Stimulated activated CD8-positive, alpha-beta memory T cell treated with anti-CD3 and anti-CD28 coated beads, Interleukin-2, amount 100 ng/mL, for 48 hours (primary cell): ENCODE measurements at places on chromosomes 7 and 10.
A peak's percentile ranks its signal among the peaks of the same experiment; 100 is the strongest.

DNA sequence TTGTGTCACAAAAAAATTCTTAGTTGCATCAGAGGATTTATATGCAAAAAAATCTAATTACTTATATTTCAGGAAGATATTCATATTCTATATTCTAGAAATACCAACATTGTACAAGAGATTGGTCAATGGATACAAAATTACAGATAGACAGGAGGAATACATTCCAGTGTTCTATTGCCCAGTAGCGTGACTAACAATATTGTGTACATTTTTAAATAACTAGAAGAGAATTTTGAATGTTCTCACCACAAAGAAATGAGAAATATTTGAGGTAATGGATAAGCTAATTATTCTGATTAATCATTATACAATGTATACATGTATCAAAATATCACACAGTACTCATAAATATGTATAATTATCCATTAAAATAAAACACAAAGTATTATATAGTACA, 253.3 kb downstream of the IPMK start:
- DNase-seq, result no peak

DNA sequence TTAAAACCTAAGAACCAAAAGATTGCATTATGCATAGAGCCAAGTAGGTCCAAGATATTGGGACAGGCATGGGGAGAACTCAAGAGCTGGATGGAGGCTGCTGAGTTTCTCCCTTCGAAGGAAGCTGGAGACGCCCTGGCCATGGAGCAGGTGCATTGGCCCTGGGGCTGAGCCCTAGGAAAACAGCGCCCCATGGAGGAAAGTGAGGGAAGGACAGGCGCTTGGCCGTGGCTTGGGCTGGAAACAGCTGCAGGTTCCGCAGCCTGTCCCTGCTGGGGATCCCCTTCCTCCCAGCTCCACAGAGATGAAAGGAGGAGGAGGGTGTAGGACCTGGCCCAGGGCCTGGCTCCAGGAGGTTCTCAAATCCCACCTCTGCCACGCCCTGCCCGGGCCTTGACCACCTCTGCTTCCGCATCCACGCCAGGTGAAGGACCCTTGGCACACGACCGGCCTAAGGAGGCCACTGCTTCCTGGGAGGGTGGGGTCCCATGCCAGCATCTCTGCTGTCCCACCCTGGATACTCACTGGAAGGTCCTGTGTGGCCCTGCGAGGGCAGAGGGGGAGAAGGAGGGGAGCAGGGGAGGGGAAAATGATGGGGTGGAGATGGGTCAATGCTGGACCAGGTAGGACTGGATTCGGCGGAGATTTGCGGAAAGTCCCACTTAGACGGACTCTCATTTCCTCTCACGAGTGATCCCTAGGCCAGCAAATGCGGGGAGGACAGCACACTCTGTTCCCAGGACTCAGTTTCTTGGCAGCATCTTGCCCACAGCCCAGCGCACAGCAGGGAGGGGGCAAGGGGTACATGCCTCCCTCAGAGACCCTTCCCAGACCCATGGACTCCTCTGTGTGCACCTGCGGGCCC, 258.6 kb upstream of the TCERG1L start:
- DNase-seq, result no peak

- no peak for DNase-seq
Measured at GRCh38 chr10:43870968-43871439, 222.3 kb upstream of the ZNF32 start.

- no peak for DNase-seq
Measured at GRCh38 chr10:52956861-52957260, 184.3 kb upstream of the MBL2 start.

- DNase-seq, result no peak
Measured at GRCh38 chr7:134469622-134470021, 10.7 kb upstream of the AKR1B1 start.

GRCh38 chr10:64750672-64751071, 1229.5 kb downstream of the REEP3 start:
- no peak for DNase-seq

DNA sequence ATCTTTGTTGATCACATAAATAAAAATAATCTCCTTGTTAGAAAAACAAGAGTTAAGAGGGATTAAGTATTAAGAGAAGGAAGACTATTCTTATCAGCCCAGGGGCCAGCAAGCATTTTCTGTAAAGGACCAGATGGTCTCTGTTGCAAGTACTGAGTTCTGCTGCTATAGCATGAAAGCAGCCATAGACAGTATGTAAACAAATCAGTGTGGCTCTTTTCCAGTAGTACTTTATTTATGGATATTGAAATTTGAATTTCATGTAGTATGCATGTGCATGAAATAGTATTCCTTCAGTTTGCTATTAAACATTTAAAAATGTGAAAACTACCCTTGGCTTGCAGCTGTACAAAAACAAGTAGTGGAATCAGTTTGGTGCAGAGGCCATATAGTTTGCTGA, 81.7 kb downstream of the STK31 start:
- DNase-seq, result no peak

DNA sequence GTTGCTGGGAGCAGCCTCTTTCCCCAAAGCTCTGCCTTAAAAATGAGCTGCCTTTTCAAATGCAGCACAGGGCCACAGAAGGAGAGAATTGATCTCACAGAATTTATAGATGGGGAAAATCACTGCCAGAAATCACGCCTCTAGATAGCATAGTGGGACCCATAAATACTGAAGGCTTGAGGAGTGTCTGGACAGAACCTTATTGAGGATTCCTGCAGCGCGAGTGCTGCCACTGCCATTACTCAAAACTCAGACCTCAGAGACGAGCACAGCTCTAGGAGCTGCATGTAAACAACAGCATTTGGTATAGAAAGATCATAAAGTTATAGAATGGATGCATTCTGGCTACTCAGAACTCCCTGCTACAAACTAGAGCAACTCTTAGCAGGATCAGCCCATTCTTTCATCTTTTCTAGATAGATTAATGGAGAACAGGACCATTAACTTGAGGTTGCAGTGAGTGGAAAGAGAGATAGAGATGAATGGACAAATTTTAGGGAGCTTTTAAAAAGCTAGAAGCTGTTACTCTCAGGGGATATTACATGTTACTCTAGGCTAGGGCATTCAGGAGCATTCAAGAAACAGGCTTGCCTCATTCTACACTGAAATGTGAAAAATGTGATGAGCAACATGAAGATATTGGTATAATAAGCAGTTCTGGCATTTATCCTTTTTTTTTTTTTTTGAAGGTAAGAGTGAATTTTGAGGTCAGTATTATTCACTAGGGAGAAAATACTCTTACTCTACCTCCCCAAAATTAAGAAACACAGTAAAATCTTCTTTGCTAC, 267.2 kb upstream of the SLC26A5 start:
- no peak for DNase-seq

GRCh38 chr10:95792211-95792780, 36.3 kb downstream of the ENTPD1 start:
- DNase-seq, result no peak

DNA sequence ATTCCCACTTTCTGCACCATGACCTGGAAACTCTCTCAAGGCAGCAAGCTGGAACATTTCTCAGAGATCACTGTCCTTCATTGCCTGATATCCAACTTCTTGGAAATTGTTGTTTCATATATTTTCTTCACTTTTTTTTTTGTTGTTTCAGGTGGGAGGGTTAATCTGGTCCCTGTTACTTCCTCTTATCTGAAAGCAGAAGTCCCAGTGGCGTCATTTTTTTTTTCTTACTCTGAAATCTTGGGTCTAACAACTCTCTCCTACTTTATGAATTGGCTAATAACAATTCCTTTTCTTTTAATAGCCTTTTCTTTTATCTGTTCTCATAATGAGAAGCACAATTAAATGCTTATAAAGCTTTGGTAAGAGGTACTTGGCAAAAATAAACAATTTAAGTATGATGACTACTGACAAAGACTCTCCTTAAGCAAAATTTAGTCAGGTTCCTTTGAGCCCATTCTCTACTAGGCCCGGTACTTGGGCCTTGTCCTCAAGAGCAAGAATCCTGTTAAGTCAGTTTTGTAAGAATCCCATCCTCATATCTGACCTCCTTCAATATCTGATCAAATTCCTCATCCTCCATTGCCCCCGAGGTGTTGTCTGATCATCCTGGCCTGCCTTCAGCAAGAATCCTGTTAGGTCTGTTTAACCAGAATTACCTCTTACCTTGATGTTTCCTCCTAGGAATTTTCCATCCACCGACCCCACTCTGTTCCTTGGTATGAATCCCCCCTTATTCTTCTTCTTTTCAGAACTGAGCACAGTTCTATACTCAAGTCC, 11.5 kb upstream of the CC2D2B start:
- DNase-seq, result no peak

DNA sequence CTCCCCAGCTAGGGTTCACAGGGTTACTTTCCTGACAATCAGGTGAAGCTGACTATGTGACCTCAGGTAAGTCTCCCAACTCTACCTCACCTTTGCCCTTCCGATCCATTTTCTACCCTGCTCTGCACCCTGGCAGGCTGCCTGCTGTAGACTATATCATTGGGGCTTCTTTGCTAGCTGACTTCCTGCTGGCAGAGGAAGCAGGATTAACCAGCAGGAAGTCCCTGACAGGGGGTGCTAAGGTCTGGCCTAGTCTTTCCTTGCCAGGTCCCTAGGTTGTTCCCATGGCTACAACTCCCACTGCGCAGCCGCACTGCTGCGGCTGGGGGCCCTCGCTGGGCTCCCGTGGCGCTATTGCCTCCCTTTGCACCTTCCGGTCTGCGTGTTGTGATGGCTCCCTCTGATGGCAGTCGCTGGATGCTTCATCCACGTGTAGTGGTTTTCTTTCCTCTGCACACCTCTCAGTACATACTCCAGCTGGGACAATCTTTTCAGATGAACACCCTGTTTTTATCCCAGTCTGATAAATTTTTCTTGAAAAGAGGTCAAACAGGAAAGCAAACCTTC, 365.9 kb downstream of the REEP3 start:
- DNase-seq, result no peak

- no peak for DNase-seq
Measured at GRCh38 chr7:36045830-36046341, 107.2 kb upstream of the EEPD1 start.

DNA sequence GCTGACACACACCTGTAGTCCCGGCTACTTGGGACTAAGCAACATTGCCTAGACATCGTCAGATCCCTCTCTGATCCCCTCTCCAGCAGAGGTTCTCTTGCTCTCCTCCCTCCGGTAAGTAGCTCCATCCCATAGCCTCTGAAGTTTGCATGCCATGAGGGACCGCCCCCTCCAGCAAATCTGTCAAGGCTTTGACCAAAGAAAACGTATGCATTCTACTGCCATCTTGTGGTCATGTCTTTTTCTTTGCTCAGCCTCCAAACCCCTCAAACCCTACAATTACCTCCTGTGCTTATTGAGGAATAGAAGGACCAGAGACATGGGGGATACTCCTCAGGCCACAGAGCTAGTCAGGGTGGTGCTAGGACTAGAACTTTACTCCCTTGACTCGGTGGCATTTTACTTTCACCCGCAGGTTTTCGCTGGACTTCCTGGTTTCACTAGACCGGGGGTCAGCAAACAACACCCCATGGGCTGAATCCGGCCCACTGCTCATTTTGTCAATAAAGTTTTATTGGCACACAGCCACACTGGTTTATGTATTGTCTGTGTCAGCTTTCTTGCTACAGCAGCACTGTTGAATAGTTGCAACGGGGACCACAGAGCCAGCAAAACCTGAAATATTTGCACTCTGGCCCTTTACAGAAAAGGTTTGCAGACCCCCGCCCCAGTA, 202.6 kb upstream of the FOXK1 start:
- no peak for DNase-seq

GRCh38 chr10:100807241-100807951, 62.0 kb downstream of the PAX2 start:
- no peak for DNase-seq

GRCh38 chr7:52463341-52463740, 572.1 kb upstream of the POM121L12 start:
- DNase-seq, result no peak

GRCh38 chr7:103446049-103446520, at the start of gene SLC26A5:
Gene SLC26A5 (minus strand): TSS chr7:103446207. CDS start chr7:103421514, 24,693 bp downstream.
- peak; percentile 5 for DNase-seq

GRCh38 chr7:92231-92674, 100.1 kb upstream of the FAM20C start:
- no peak for DNase-seq

- no peak for DNase-seq
Measured at GRCh38 chr10:56745490-56745889, 384.4 kb upstream of the ZWINT start.

DNA sequence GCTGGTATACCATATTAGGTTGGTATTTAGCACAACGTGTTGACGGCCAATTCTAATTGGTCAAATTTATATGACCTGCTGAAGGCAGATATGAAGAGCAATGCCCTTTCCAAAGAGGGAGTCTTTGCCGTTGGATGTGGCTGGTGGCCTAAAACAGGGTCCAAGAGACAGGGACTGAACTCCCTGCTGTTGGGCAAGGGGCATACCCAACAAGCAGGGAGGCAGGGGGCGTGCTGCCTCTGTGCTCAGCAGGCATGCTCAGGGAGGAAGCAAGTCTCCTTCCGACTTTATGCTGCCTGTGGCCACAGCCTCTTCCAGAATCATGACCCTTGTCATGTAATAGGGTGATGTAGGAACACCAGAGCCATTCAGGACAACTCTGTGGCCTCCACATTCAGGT, 167.7 kb upstream of the NPVF start:
- DNase-seq, result no peak

GRCh38 chr7:139750459-139751095, 27.2 kb downstream of the HIPK2 start:
- no peak for DNase-seq

GRCh38 chr7:121019018-121019417, 30.5 kb downstream of the CPED1 start:
- DNase-seq, result no peak

GRCh38 chr7:68556537-68556936, 1041.7 kb upstream of the AUTS2 start:
- DNase-seq, result no peak

DNA sequence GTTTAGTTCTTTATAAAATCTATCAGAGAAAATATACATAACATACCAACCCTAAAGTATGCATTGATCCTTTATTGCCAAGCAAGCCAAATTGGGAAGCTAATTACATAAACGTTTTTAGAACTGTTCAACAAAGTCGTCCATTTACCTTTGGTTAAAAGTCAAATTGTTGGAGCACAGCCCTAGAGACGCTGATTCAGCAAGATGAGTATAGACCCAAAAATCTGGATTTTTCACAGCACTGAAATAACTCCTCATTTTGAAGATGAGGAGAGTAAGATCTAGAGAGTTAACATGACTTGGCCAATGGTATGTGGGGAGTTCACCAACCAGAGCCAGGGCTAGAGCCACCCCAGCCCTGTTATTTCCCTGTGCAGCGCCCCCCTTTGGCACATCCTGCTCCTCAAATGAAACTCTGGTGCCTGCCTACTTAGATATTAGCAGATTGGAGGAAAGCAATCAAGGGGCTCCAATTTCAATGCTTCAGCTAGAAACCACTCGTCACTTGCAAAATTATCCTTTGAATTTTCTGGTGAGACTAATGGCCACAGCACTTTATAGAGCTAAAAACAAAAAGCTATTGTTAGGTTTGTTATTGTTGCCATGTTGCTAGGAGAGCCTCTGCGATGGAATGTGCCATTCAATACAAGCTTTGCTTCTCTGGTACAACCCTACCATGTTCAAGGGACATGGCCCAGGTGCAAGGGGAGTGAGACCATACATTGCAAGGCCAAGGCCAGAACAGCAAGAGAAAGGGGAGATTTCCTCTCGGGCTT, 132.6 kb upstream of the ZEB1 start:
- no peak for DNase-seq

GRCh38 chr7:69814421-69814962, 216.2 kb downstream of the AUTS2 start:
- no peak for DNase-seq

GRCh38 chr10:74977913-74978847, 133.3 kb upstream of the SAMD8 start:
- DNase-seq, result peak; percentile 8
